GM23248 (cell line): ENCODE measurements at places on chromosomes 7 and 10. TPM values are rescaled to one million over a fixed set of nuclear protein-coding genes. Genes with fewer than 3 reads are reported as not detected.

Gene C10orf105
- polyA plus RNA-seq: 0.06 TPM in 1 of 2 replicates, not detected in the other

Gene CPXM2
- polyA plus RNA-seq: 14.2 and 14.8 TPM in 2 replicates

Gene PTF1A
- polyA plus RNA-seq: not detected in 2 replicates

Gene CDK14
- 18.0 and 19.9 TPM in 2 replicates for polyA plus RNA-seq

Gene BAMBI
- 0.85 and 0.95 TPM in 2 replicates for polyA plus RNA-seq

Gene GCK
- 0.23 and 0.43 TPM in 2 replicates for polyA plus RNA-seq

Gene KIF11
- 10.8 and 11.4 TPM in 2 replicates for polyA plus RNA-seq

Gene SAP25
- 0.42 TPM in 1 of 2 replicates, not detected in the other for polyA plus RNA-seq

Gene SPDYE8
- polyA plus RNA-seq: 0.14 and 0.27 TPM in 2 replicates

Gene CPA5
- polyA plus RNA-seq: 0.23 TPM in 1 of 2 replicates, not detected in the other

Gene CTAGE15
- not detected in 2 replicates for polyA plus RNA-seq
